AG20443 (cell line): ENCODE measurements at places on chromosomes 11 and 22.

- DNase-seq, result peak; percentile 73
Observed at GRCh38 chr22:46739094-46739870, 1.2 kb upstream of the CERK start.

DNA sequence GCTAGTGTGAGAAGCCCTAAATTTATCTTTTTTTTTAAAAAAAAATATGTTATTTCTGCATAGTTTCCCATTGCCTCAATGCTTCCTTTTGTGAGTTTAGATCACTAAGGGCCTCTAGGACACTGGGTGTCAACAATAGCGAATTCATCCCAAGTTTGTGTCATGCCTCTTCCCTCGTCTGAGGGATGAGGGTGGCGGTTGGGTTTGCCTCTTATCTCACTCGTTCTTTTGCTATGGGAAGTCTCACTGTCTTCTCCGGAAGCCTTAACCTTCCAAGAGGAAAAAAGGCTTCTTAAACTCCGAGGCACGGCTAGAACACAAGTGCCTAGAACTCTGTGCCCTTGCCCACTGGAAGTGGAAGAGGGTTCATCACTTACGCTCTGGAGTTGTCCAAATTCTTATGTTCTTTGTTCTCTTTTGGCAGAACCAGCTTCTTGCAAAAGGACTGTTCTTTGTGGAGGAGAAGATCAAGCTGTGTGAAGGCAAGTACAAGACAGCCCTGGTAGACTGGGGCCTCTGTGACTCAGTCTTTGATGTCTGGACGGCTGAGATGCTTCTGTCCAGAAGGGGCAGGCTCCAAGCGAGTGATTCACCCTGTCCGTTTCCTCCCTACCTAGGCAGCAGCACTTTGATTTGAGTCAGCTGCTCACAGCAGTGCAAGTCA lies 78.5 kb downstream of the TRAF6 start:
- peak; percentile 96 for DNase-seq

DNA sequence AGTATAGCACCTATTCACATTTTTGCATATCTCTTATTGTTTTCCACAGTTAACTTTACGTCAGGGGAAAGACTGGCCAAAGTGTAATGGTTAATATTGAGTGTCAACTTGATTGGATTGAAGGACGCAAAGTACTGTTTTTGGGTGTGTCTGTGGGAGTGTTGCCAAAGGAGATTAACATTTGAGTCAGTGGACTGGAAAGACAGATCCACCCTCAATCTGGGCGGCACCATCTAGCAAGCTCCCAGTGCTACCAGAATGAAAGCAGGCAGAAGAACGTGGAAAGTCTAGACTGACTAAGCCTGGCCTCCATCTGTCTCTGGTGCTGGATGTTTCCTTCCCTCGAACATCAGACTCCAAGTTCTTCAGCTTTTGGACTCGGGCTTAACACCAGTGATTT lies 1900.7 kb upstream of the RAG2 start:
- DNase-seq, result no peak

DNA sequence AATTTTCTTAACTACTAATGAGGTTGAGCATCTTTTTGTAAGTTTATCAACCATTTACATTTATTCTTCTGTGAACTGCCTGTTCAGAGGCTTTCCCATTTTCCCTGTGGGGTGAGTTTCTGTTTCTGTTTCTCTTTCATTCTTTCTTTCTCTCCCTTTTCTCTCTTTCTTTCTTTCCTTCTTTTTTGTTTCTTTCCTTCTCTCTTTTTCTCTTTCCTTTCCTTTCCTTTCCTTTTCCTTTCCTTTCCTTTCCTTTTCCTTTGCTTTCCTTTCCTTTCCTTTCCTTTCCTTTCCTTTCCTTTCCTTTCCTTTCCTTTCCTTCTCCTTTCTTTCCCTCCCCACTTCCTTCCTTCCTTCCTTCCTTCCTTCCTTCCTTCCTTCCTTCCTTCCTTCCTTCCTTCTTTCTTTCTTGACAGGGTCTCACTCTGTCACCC lies 8.0 kb upstream of the ZBED5 start:
- no peak for DNase-seq

DNA sequence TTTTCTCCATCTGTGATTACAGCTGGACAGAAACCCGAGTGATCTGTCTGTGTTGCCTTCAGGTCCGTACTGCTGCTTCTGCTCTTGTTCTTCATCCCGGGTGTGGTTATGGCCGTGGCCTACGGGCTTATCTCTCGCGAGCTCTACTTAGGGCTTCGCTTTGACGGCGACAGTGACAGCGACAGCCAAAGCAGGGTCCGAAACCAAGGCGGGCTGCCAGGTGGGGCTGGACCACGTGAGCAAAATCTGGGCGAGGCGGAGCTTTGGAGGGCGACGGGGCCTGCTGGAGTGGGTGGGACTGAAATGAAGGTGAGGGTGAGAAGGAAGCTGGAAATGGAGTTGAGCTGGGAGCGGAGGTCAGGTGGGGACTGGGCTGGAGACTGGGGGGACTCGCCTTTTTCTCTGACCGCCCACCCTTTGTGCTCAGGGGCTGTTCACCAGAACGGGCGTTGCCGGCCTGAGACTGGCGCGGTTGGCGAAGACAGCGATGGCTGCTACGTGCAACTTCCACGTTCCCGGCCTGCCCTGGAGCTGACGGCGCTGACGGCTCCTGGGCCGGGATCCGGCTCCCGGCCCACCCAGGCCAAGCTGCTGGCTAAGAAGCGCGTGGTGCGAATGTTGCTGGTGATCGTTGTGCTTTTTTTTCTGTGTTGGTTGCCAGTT lies 11.1 kb downstream of the CCKBR start:
- DNase-seq, result no peak
